Left colon (tissue), 2 donors: ENCODE measurements at places on chromosomes 11 and 22. TPM values are rescaled to one million over a fixed set of nuclear protein-coding genes. Genes with fewer than 3 reads are reported as not detected.

CBX7 gene
- total RNA-seq, result 33.4 TPM

PATZ1 gene
- 11.0 TPM for total RNA-seq

MMP3 gene
- total RNA-seq, result 1.3 TPM

CDKN1C gene
- 5.8 TPM for total RNA-seq

NRIP3 gene
- 0.27 TPM for total RNA-seq

MS4A2 gene
- 2.9 TPM for total RNA-seq

MAP4K2 gene
- total RNA-seq, result 7.3 TPM

SLC6A5 gene
- not detected for total RNA-seq
